Sigmoid colon (tissue), 7 donors: ENCODE measurements at places on chromosomes 5 and 9. TPM values are rescaled to one million over a fixed set of nuclear protein-coding genes. Genes with fewer than 3 reads are reported as not detected.

The UNC13B gene
- 14.6 TPM for total RNA-seq

GRCh38 chr5:87746891-87747377 lies 334.2 kb upstream of the CCNH start:
- no peaks in the 10 kb centered on the region for H3K4me1 ChIP-seq
- no peak for DNase-seq
- H3K36me3 ChIP-seq = no peaks in the 10 kb centered on the region
- no peaks in the 10 kb centered on the region for H3K27me3 ChIP-seq
- no peak overlapping the region for H3K27ac ChIP-seq

The FAXDC2 gene
- 118 TPM for total RNA-seq

GRCh38 chr9:121692606-121693387 lies 41.4 kb downstream of the DAB2IP start:
- H3K27me3 ChIP-seq = no peaks in the 10 kb centered on the region
- peak overlapping the region; percentile 65 for H3K27ac ChIP-seq
- peaks cover 48% of the 10 kb centered on the region for H3K4me1 ChIP-seq

DNA sequence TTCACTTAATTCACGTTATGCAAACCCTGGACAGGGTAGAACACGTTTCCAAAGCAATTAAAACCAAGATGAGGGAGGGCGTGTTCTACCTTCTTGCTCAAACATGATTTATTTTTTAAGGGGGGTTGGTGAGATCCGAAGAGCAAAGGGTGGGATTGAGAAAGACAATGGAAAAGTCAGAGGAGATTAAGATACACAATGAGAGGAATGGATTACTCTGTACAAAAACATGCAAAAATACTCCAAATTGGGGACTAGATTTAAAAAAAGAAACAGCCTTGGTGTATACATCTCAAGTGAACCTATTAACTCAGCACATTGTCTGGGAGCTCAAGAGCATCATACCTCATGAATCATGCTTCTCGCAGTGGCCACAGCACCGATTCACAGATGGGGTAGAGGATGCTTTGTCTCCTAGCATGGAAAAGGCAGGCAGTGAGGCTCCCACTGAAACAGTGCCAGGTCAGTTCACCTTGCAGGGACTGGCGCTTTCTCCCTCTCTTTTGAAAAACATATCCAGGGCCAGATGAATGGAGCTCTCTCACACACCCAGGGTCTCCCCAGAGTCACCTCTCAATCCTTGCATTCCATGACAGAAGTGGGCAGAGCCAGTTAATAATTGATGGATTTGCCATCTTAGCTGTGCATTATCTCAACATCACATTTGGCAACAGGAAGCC lies 459.7 kb downstream of the BNC2 start:
- H3K27me3 ChIP-seq = no peaks in the 10 kb centered on the region
- H3K36me3 ChIP-seq = no peaks in the 10 kb centered on the region
- peaks cover 21% of the 10 kb centered on the region for H3K4me1 ChIP-seq
- no peak overlapping the region for H3K4me3 ChIP-seq
- DNase-seq = no peak

DNA sequence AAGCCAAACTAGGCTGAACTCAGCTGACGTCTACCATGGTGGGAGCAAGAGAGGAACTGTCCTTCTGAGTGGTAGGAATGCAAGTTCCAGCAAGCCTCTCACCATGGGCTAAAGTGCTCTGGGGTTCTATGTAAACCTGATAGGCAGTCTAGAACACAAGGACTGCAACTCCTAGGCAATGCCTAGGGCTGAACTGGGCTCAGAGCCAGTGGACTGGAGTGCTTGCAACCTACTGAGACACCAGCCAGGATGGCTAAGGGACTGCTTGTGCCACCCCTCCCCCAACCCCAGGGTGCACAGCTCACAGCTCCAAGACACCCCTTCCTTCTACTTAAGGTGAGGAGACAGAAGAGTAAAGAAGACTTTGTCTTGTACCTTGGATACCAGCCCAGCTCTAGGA lies 12.1 kb upstream of the RCL1 start:
- H3K4me1 ChIP-seq = no peaks in the 10 kb centered on the region
- no peak overlapping the region for H3K4me3 ChIP-seq
- no peaks in the 10 kb centered on the region for H3K27me3 ChIP-seq
- H3K36me3 ChIP-seq = no peaks in the 10 kb centered on the region

GRCh38 chr5:163951069-163951468 lies 445.6 kb downstream of the MAT2B start:
- no peaks in the 10 kb centered on the region for H3K4me1 ChIP-seq
- no peaks in the 10 kb centered on the region for H3K27me3 ChIP-seq
- DNase-seq = no peak
- no peak overlapping the region for H3K27ac ChIP-seq
- no peaks in the 10 kb centered on the region for H3K36me3 ChIP-seq

The PCDHA1 gene
- not detected for total RNA-seq

DNA sequence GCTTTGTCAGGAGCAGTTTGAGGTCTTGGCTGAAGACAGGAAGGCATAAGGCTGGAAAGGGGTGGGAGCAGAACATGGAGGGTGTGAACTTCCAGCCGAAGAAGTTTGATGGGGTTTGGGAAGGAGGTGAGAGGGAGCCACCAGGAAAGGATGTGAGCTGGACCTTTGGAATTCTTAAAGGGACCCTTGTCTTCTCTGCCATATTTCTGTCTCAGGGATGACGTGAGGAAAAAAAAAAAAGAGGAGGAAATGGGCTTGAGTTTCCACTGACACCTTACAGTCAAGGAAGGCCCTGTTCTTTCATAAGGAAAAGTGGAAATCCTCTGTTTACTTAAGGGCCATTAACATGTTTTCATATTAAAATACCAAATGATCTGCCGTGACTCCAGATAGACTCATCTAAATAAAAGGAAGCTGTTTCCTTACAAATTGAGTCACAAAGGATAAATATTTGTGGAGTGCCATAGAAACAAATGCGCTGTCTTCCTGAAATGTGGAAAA lies 132.1 kb downstream of the PALM2AKAP2 start:
- no peak for DNase-seq
- H3K36me3 ChIP-seq = no peaks in the 10 kb centered on the region
- peaks cover 7% of the 10 kb centered on the region for H3K4me1 ChIP-seq

The NFIB gene
- total RNA-seq = 129 TPM

DNA sequence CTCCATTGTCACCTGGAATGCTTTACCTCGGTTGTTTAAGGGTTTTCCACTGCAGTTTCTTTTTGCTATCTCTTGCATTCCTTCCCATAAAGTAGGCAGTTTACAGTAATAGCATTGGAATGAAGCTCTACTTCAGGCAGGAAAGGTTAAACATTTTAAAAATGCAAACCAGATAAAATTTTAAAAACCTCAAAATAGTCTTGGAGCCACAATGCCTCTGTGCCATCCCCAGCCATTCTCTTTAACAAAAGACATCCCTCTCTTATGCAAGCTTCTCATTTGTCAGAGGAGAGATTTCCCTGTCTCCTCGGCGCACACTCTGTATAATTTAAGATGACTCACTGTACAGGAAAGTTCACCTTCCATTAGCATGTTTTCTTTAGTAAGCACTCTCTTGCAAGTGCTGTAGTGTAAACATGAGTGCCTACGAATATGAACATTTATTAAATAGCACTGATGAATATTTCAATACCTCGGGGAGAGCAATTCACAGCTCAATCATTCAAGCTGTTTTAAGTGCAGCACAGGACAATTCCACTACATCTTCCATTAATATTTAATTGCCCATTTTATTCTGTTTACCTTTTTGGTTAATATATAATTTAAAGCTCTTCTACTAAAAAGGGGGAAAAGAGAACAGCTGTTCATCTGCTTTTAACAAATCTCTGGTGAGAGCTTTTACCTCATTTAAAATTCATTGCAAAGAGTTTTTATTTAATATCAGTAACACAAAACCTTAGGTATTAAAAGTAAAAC lies 343.6 kb downstream of the SPATA31D1 start:
- H3K36me3 ChIP-seq = no peaks in the 10 kb centered on the region
- H3K27me3 ChIP-seq = no peaks in the 10 kb centered on the region
- DNase-seq = no peak
- H3K4me1 ChIP-seq = peaks cover 7% of the 10 kb centered on the region
- peak overlapping the region; percentile 22 for H3K27ac ChIP-seq

GRCh38 chr5:53368516-53368915 lies 111.9 kb upstream of the FST start:
- H3K4me3 ChIP-seq = no peak overlapping the region
- no peaks in the 10 kb centered on the region for H3K4me1 ChIP-seq
- H3K36me3 ChIP-seq = no peaks in the 10 kb centered on the region
- no peaks in the 10 kb centered on the region for H3K27me3 ChIP-seq
- no peak overlapping the region for H3K27ac ChIP-seq

- H3K27ac ChIP-seq = no peak overlapping the region
- H3K36me3 ChIP-seq = no peaks in the 10 kb centered on the region
- no peak overlapping the region for H3K4me3 ChIP-seq
These were observed 406.4 kb upstream of the CLINT1 start for GRCh38 chr5:158265346-158265745.

GRCh38 chr9:84759300-84759750 lies 89.8 kb downstream of the NTRK2 start:
- no peaks in the 10 kb centered on the region for H3K36me3 ChIP-seq
- DNase-seq = no peak
- no peak overlapping the region for H3K27ac ChIP-seq

DNA sequence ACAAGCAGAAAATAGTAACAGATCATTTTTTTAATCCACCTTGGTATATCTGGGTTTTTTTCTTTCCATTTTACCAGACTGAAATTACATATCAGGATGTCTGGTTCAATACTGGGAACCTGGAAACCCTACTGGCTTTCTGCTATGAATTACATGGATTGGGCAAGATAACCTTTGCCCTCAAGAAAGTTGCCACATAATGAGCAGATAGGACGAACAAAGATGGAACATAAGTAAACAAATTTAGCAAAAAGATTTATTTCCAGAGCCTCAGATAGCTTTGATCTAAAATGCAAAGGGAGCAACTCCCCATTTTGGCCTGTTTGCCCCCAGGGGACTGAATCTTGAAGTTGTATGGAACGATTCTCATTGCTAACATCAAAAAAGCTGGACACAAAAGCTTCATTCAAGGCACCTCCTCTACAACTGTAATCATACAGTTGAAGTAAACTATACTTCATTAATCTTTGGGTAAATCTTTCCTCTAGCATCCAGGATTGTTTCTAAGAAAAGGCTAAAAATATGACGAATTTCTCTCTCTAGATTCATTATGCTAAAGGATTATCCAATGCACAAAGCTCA lies 131.6 kb upstream of the PTGER4 start:
- no peak for DNase-seq
- H3K27ac ChIP-seq = no peak overlapping the region
- no peaks in the 10 kb centered on the region for H3K36me3 ChIP-seq
- no peaks in the 10 kb centered on the region for H3K27me3 ChIP-seq

The ENHO gene
- 2.5 TPM for total RNA-seq

GRCh38 chr5:6755519-6755918 lies 42.3 kb downstream of the TENT4A start:
- peak; percentile 56 for DNase-seq
- no peaks in the 10 kb centered on the region for H3K4me1 ChIP-seq
- no peaks in the 10 kb centered on the region for H3K27me3 ChIP-seq

GRCh38 chr5:134603059-134603458 lies 29.6 kb downstream of the SAR1B start:
- H3K27me3 ChIP-seq = no peaks in the 10 kb centered on the region
- no peak overlapping the region for H3K27ac ChIP-seq
- DNase-seq = no peak
- H3K4me3 ChIP-seq = no peak overlapping the region

- no peaks in the 10 kb centered on the region for H3K27me3 ChIP-seq
- H3K4me1 ChIP-seq = no peaks in the 10 kb centered on the region
- no peak overlapping the region for H3K4me3 ChIP-seq
- no peak overlapping the region for H3K27ac ChIP-seq
- DNase-seq = no peak
These were observed 306.1 kb upstream of the WWC1 start for GRCh38 chr5:167985373-167985772.

DNA sequence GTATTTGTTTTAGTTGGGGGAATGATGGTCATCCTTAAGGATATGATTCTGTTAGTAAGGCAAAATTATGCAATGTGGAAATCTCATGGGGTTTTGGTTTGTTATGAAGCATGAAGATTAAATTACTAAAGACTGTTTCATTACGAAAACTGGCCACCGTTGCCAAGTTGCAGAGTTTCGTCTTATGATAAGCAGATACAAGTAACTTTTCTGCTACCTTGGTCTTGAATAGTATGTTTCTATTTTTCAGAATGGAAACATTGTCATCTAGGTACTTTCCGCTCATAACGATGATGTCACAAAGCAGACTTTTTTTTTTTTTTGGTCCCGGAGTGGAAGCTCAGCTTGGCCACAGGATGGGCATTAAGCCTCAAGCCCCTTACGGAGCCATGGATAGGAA lies 4.2 kb downstream of the CCNI2 start:
- peaks cover 15% of the 10 kb centered on the region for H3K27me3 ChIP-seq
- DNase-seq = peak; percentile 84
- no peak overlapping the region for H3K27ac ChIP-seq
- no peaks in the 10 kb centered on the region for H3K4me1 ChIP-seq
- no peaks in the 10 kb centered on the region for H3K36me3 ChIP-seq

The SH3GL2 gene
- total RNA-seq = 0.55 TPM

- H3K36me3 ChIP-seq = no peaks in the 10 kb centered on the region
- no peak overlapping the region for H3K4me3 ChIP-seq
- H3K27me3 ChIP-seq = no peaks in the 10 kb centered on the region
These were observed 10.2 kb downstream of the PRRX2 start for GRCh38 chr9:129675620-129676019.

GRCh38 chr9:11973011-11973410 lies 720.2 kb upstream of the TYRP1 start:
- H3K27me3 ChIP-seq = no peaks in the 10 kb centered on the region
- no peak overlapping the region for H3K27ac ChIP-seq
